Activated T-helper 17 cell treated with anti-CD3 and anti-CD28 coated beads, Interleukin-2, amount 50 U/mL, for 72 hours (primary cell): ENCODE measurements at places on chromosomes 2 and 18. TPM values are rescaled to one million over a fixed set of nuclear protein-coding genes. Genes with fewer than 3 reads are reported as not detected.

The NETO1 gene
- total RNA-seq: not detected

The ATF2 gene
- 57.5 TPM for total RNA-seq

The ACTR2 gene
- 518 TPM for total RNA-seq

The OBSL1 gene
- 0.84 TPM for total RNA-seq

DNA sequence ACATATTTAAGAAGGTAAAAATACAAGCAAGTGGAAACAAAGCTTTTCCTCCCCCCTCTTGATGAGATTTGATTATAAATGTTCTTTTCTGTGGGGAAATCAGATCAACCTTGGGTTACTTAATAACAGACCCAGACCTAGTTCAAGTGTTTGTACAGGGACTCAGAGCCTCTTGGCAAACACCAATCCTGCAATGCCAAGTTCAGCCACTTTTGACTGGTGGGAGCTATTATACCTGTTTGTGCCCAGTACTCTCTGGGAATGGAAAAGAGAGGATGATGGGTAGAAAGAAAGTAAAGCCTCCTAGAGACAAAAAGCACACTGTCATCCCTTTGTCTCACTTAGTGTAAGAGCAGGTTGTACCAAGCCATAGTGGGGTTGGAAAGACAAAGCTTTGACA, 63.8 kb upstream of the EPHA4 start:
- H3K4me1 ChIP-seq: peaks cover under 1% of the 10 kb centered on the region
- no peak overlapping the region for H3K4me3 ChIP-seq
- H3K36me3 ChIP-seq: no peaks in the 10 kb centered on the region
- no peak for ATAC-seq
- H3K27me3 ChIP-seq: no peaks in the 10 kb centered on the region

DNA sequence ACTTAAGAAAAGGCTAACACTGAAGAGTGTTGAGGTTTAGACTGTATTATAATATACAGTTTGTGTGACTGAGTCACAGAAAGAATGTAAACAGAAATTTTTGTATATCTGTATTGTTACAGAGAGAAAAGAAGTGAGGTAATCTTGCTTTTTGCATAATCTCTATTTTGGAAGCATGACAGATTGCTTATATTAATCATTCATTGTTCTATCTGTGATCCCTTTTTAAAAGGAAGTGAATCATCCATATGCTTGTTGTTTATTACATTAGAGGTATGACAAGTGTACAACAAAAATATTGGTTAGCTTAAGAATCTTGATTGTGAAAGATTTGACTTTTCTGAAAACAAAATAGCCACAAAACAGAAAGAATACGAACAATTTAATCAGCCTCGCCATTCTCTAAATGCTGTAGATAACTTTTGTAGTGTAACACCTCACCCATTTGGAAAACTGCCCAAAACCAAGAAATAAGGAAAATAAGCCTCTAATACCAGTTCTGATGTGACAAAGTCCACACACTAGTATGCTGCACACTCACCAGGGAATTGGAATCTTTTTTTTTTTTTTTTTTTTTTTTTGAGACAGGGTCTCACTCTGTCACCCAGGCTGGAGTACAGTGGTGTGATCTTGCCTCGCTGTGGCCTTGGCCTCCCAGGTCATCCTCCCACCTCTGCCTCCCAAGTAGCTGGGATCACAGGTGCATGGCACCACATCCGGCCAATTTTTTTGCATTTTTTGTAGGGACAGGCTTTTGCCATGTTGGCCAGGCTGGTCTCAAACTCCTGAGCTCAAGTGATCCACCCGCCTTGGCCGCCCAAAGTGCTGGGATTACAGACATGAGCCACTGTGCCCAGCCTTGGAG, 91.5 kb upstream of the LPIN2 start:
- ATAC-seq: peak; percentile 6
- H3K27ac ChIP-seq: no peak overlapping the region
- no peaks in the 10 kb centered on the region for H3K36me3 ChIP-seq
- no peak overlapping the region for H3K4me3 ChIP-seq

DNA sequence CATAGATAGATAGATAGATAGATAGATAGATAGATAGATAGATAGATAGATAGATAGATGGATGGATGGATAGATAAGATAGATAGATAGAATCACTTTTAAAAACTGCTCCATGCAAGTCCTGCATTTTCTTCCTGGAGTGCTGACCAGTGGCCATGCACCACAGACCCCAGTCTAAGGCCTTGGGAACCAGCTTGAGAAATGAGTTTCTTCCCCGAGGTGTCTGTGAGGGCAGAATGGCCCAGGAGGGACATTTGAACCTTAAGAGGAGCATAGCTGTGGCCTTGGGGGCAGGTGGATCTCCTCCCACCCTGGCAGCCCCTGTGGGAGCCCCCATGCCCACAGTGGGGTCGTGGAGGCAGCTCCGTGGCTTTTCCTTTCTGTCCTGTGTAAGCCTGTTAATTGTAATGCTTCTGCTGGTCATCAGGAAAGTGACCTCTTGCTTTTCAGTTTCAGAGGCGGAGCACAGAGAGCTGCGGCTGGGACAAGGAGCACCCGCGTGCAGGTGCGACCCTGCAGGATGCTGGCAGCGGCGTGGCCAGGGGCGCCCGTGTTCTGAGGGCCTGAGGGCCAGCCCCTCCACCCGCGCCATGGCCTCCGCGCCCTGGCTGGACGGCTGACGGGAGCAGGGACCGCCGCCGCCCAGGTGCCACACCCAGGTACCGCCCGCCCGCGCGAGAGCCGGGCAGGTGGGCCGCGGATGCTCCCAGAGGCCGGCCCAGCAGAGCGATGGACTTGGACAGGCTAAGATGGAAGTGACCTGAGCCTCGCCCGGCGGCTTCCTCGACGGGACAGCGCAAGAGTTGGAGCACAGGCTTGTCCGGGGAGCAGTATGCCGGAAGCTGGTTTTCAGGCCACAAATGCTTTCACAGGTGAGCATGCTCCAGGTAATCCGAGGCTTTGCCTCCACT, 168.6 kb downstream of the LDLRAD4 start:
- ATAC-seq: no peak
- peak overlapping the region; percentile 48 for H3K27ac ChIP-seq
- H3K36me3 ChIP-seq: peaks cover 56% of the 10 kb centered on the region
- H3K4me3 ChIP-seq: no peak overlapping the region
- H3K27me3 ChIP-seq: no peaks in the 10 kb centered on the region
- peaks cover 28% of the 10 kb centered on the region for H3K4me1 ChIP-seq

The ATP6V1B1 gene
- not detected for total RNA-seq

GRCh38 chr18:78962098-78962497, 17.5 kb upstream of the SALL3 start:
- peaks cover 3% of the 10 kb centered on the region for H3K27me3 ChIP-seq
- H3K4me3 ChIP-seq: no peak overlapping the region
- H3K4me1 ChIP-seq: no peaks in the 10 kb centered on the region
- ATAC-seq: no peak
- no peak overlapping the region for H3K27ac ChIP-seq

- H3K4me3 ChIP-seq: no peak overlapping the region
- no peak for ATAC-seq
- H3K27me3 ChIP-seq: no peaks in the 10 kb centered on the region
- no peak overlapping the region for H3K27ac ChIP-seq
- no peaks in the 10 kb centered on the region for H3K4me1 ChIP-seq
Measured at GRCh38 chr2:3154700-3155099, 222.9 kb downstream of the EIPR1 start.

GRCh38 chr2:6254441-6254840, 562.3 kb downstream of the SOX11 start:
- no peak overlapping the region for H3K27ac ChIP-seq
- H3K36me3 ChIP-seq: no peaks in the 10 kb centered on the region
- H3K4me1 ChIP-seq: no peaks in the 10 kb centered on the region
- H3K27me3 ChIP-seq: no peaks in the 10 kb centered on the region
